NCI-H1092 (cell line): ENCODE measurements at places on chromosomes 12 and 14.

GRCh38 chr12:81800298-81801148 is 41.4 kb upstream of the PPFIA2 start:
- DNase-seq: no peak

DNA sequence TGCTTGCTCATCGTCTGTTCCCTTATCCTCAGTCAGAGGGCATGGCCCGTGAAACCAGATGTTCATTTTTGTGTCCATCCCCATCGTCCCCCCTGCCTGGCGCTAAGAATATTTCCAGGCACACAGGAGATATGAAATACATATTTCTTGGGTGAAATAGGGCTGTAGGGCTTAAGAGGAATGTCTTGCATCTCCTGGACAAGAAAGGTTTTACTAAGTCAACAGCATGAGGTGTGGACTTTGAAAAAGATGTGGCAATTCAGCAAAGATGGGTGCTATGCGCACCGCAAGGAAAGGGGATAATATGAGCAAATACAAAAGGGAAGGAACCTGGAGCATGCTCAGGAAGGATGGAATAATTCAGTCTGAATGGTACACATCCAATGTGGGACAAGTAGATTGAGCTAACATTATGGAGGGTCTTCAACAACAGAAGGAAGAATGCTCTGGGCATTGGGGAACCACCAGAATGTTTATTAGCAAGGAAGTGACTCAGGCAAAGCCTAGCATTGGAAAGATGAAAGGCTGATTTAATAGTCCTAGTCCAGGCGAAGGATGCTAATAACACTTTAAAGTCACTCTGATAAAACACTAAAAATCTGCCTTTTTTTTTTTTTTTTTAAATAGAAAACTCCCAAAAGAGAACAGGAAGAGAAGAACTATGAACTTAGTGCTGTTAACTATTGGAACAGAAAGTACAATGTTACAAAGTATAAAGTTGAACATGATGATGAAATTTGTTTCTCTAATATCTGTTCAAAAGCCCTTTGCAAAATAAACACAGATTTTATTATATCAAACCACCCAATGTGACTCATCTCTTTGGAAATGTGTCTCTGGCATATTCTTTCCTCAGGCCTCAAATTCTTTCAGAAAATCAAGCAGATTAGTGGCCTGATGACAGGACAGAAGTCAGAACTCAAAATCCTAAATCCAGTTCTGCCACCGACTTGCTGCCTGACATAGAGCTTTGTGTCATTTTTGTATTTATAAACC is 449.5 kb downstream of the BCAT1 start:
- DNase-seq: no peak

DNA sequence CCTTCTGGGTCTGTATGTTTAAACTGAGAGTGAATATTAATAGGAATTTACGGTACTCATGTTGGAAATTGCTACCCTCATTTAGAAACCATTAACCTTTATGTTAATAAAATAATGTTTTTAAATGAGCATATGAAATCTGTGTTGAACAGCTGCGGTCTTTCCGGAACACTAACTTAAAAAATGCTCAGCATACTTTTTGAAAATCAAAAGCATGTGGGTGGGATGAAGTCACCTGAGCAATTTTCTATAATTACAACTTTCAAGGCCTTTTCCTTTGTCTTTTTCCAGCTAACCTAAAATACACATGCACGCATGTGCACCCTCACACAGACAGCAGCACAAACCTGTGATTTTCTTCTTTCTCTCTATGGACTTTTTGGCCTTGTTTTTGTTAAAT is 39.8 kb downstream of the BORCS5 start:
- DNase-seq: no peak

GRCh38 chr12:13000616-13000924 is 505 bp upstream of the HEBP1 start:
- peak; percentile 46 for DNase-seq

GRCh38 chr14:98623788-98624415 is 648.1 kb downstream of the BCL11B start:
- DNase-seq: peak; percentile 24

DNA sequence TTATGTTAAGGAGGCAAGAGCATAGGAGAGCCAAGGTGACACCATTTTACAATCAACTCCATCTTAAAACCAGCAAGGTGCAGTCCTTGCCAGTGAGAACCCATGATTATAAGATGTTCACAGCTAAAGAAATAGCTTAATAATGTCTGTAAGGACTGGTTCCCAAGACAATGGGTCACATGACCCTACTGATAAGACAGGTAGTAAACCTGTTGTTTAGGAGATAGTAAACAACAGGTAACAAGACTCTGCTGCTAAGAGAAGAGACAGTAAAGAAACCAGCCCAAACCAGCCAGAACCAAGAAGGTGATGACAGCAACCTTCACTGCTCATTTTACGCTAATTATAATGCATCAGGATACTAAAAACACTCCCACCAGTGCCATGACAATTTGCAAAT is 23.2 kb upstream of the BCAT1 start:
- no peak for DNase-seq

DNA sequence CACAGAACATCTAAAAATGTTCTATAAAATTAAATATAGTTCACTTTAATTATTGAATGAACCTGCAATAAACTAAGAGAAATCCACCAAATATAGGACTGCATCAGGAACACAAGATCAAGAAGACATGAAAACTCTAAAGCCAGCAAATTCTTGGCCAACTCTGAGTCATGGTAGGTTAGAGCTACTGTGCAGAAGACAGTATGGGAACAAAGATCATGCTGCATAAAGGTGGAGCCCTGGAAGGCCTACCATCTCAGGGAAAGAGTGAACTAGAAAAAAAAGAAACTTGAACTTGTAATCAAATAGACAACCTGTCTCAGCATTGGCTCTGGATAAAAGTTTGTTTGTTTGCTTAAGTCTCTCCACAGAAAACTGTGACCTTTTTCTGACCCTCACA is 66.9 kb upstream of the CNOT2 start:
- DNase-seq: no peak

DNA sequence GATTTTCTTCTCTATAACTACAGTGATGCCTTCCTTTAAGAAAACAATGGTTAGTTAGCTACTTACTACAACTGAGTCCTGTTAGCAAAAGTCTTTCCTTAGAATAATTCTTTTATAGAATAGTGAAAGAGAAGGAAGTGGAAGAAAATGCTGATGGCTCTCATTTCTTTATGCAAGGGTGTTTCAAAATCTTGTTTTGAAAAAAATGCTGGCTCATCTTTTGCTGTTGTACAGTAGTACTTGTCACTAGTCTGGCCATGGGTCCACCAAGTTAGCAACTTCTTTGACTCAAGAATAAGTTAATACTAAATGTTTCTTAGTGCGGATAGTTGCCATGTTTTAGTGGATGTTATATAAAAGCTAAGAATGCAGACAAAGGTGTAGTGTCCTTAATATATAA is 225.4 kb downstream of the PTPRO start:
- no peak for DNase-seq

DNA sequence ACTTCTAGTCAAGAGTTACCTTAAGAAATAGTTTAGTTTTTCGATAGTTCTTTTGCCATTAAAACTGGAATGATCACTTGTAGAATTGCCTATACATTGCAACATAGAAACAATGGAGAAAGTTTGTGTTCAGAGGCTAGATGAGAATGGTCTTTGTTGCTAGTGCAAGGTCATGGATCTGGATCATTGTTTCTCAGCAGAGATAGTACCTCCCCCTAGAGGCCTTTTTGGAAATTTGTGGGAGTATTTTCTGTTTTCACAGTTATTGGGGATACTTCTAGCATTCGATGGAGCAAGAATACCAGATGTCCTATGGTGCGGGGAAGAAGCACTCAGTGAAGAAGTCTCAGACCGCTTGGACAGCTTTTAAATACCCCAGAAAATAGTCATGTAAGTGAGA is 138.8 kb upstream of the HMGA2 start:
- no peak for DNase-seq

GRCh38 chr14:92340931-92341330 is 18.0 kb downstream of the SLC24A4 start:
- DNase-seq: no peak

- no peak for DNase-seq
These were observed 6.1 kb upstream of the ALDH1L2 start for GRCh38 chr12:105090361-105090760.

GRCh38 chr14:20934148-20934762 is 21.0 kb upstream of the RNASE2 start:
- no peak for DNase-seq

GRCh38 chr12:132921685-132922084 is 34.3 kb upstream of the CHFR start:
- no peak for DNase-seq

GRCh38 chr12:10409392-10409791 is at the start of gene KLRC4:
Gene KLRC4, minus strand, starts transcription at chr12:10409757. Its CDS starts 182 bp downstream, at chr12:10409575.
- DNase-seq: no peak

DNA sequence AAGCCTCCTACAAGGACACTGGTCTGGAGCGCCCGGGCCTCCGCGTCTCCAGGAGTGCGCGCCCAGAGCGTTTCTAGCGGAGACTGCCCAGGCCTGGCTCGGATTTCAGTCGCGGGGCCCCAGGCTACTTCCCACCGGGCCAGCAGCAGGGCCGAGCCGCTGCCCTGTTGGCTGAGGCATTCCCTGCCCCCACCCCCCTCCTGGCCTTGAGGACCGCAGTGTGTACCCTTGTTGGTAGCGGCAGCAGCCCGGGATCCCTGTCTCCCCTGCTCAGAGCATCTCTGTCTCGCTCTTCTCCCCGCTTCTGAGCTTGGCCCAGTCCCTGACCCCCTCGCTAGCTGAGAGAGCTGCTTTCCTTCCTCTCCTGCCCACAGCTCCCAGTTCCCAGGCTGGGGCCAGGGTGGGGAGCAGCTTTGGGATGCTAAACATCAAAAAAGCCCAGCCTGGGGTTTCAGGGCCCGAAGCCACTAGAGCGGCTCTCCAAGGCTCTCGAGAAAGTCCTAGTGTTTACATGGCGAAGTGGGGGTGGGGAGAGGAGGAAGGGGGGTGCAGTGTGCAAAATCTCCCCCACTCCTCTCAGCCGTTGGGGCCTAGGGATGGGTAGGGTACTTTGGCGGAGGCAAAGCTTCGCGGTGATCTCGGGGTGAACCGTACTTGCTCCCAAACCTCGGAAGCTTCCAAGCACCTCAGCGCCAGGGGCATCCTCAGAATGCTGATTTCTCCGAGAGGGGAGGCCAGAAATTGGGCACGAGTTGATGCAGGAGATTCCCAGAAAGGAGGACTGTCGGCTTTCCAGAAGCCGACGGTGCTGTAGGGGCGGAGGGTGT is 6.4 kb downstream of the NKX2-1 start:
- peak; percentile 82 for DNase-seq

DNA sequence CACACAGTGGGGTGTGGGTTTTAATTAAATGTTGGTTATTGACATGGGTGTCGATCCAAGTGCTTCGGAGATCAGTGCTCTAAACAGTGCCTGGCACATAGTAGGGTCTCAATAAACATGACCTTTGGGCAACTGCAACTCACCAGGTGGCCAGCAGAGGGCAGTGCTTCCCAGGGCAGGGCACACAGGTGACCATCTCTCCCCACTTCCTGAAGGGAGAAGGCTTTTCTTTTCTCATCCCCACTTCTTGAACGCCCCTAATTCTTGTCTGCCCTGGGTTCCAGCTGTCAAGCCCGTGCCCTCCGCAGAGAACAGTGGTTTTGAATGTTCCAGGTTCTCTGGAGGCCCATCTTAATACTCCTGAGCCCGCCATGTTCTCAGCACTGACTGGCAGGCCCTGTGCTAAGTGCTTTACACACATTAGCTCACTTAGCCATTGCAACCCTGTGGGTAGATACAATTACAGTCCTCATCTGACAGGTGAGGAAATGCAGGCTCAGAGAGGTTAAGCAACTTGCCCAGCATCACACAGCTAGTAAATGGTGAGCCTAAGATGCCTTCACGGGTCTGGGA is 16.3 kb downstream of the RAPGEF3 start:
- DNase-seq: no peak

DNA sequence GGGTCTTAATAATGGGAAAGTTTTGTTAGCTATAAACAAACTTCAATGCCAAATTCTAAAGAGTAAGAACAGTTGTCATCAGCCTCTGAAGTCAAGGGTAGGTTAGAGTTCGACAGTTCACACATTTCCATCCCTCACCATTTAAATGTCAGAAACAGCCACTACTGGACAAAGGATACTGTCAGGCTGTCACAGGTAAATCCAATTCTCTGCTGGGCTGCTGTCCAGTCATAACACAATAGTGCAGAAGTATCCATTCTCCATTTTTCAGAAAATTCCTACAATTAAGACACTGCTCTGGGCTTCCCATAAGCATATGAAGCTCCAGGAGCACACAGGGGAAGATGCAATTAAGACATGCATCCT is 221.4 kb downstream of the RPS29 start:
- no peak for DNase-seq

GRCh38 chr14:104883681-104884361 is 18.8 kb downstream of the CEP170B start:
- DNase-seq: no peak

DNA sequence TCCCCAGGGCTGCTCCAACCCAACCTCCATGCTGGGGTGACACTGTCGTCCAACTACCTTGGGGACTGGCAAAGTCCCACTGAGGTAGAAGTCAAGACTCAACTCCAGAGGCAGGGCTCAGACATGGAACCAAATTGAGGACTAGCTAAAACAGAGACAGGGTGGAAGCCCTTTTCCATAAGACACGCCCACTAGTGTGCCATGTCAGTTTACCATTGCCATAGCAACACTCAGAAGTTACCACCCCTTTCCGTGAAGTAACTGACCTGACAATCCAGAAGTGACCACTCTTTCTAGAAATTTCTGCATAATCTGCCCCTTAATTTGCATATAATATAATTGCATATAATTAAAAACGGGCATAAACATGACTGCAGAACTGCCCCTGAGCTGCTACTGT is 409.6 kb downstream of the MED13L start:
- DNase-seq: no peak

- no peak for DNase-seq
These were observed 271.4 kb downstream of the RPS29 start for GRCh38 chr14:49314737-49315136.

DNA sequence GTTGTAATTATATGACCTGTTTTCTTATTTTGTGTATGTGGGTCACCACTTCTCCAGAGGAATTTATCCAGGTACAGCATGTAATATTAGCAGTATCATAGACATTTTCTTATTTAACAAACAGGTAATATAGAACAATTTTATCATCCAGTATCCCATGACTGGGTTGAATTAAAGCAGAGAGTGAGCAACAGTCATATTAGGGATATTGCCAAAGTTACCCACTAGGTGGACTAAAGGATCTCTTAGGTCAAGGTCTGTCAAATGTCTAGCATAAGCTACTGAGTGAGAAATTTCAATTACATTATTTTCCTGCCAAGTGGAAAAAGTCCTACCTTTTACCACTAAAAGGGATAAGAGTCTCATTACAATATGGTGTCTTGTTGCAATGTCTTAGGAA is 62.1 kb upstream of the TRIM9 start:
- peak; percentile 37 for DNase-seq

GRCh38 chr14:64117671-64118402 is 176.3 kb downstream of the ESR2 start:
- DNase-seq: no peak

DNA sequence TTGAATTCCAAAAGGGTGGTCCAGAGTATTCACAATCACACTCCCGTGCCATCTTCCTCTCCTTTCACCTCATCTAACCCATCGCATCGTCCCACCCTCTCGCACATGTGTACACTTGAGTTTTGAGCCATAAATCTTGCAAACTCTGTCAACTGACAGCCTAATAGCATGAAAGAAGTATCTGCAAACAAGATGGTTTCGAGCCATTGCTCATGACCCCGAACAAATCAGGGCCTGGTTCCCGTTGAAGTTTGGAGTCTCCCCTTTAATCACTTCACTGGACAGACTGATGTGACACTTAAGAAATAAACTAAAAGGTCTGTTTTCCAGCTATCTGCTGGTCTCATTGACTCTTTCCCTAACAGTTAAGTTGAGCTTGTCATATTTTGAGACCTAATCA is 223.6 kb upstream of the SOX5 start:
- no peak for DNase-seq
